Hematopoietic multipotent progenitor cell treated with erythropoietin and hydrocortisone succinate and interleukin-3 and kit ligand, for 15 days (in vitro differentiated cells): ENCODE measurements at places on chromosomes 7 and 10.

DNA sequence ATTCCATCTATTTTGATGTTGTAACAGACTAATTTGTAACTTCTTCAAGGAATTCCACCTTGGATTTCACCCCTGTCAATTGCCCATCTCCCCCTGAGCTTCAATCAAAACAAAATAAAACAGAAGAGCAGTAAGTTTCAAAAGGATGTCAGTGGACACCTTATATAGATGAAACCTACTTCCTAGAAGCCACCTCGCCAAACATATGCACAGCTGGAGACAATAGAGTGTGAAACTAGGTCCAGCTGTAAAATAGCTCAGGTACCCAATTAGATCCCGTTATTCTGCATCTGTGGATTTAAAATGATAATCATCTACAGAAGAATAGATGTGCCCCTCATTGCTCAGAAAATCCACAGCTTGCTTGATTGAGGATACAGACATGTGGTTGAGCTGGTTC lies 598.6 kb downstream of the SH2D4B start:
- no peak for DNase-seq

- DNase-seq = no peak
Observed at GRCh38 chr7:13991791-13992595, 2.5 kb upstream of the ETV1 start.

- DNase-seq = no peak
Observed at GRCh38 chr10:80580638-80581468, 43.2 kb downstream of the SH2D4B start.

GRCh38 chr10:77644557-77645243 lies 7.1 kb upstream of the KCNMA1 start:
- DNase-seq = no peak

- no peak for DNase-seq
Observed at GRCh38 chr10:7561985-7562384, 104.8 kb downstream of the ITIH5 start.

- no peak for DNase-seq
Observed at GRCh38 chr10:15411010-15411409, 39.9 kb upstream of the FAM171A1 start.

GRCh38 chr7:83599131-83599530 lies 49.8 kb downstream of the SEMA3E start:
- DNase-seq = no peak

DNA sequence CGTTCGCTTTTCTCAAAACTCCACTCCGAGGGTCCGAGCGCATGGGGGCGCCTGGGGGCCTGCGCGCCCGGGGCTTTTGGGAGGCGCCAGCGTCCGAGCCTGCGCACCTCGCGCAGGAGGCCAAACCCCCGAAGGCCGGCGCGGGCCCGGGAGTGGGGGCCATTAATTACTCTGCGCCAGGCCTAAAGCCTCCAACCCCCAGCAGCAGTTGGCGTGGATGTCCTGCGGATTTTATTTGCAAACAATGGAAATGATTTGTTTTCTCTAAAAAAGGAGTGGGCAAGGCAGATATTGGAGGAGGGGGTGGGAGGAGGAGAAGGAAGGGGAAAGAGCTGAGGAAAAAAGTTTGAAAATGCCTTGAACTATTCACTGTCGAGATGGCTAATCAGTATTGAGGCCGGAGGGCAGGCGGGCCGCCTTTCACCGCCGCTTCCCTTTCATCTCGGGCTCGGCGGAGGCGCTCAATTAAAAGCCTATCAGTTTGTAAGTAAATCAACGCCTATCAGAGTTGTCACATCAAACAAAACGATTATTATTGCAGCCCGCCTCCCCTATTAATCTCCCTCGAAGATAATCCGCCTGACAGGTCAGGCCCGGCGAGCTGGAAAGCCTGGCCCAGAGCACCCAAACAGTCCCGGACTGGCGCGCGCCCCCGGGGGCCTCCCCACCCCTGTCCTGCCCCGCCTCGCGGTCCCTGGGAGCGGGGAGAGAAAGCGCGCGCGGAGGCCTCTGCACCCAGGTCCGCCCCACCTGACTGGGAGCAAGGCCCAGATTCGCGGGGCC lies 3.4 kb upstream of the ZNF503 start:
- no peak for DNase-seq

GRCh38 chr10:93752761-93753160 lies 5.0 kb upstream of the LGI1 start:
- DNase-seq = no peak

DNA sequence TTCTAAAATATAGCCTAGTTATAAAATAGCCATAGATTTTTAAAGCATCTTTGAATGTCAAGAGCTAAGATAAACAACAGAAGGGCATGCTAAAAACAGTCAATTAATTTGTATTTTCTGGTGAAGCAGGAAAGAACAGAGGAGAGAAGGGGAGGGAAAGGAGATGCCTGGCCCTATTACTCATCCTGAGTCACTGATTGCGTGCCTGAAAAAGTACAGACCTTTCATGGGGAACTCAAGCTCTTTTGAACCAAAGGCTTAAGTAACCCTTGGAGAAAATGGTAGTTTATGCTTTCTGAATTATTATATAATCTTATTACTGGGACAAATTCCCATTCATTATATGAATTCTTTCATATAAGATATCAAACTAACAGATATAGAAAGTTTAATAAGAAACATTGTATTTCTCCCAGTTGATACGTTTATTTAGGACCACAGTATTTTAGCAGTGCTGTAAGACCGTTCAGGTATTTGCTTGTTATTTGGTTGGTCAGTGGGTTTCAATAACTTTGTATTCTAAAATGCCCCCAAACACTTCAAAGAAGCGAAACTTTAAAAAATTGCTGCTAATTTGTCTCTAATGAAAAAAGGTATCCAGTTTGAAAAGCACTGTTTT lies 151.3 kb downstream of the HGF start:
- no peak for DNase-seq

DNA sequence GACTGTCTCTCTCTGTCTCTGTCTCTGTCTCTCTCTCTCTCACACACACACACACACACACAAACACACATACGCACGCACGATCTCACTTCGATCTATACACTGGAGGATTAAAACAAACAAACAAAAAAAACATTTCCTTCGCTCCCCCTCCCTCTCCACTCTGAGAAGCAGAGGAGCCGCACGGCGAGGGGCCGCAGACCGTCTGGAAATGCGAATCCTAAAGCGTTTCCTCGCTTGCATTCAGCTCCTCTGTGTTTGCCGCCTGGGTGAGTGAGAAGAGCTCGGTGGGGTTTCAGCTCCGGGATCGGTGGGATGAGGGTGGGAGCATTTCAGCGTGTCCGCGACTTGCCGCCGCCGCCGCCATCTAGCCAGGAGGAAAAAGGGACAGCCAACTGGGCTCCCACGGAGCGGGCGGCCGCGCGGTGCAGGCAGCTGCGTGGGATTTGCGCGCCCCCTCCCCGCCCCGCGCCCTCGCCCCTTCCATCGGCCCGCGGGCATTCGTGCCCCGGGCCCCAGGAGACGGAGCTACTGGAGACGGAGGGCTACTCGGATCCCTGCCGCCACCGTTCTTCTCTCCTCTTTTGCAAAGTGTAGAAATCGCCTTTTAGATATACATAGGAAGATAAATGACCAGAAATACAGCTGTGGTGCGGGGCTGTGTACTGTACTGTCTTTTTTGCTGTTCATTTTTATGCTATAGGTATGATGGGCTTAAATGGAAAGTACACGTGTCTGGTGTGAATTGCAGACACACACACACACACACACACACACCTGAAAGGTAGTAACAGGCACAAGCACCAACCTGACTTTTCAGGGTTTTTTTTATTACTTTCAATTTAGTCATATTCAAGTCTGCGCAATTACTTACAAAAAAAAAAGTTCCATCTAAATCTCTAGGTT lies 581 bp downstream of the PTPRZ1 start:
- no peak for DNase-seq

DNA sequence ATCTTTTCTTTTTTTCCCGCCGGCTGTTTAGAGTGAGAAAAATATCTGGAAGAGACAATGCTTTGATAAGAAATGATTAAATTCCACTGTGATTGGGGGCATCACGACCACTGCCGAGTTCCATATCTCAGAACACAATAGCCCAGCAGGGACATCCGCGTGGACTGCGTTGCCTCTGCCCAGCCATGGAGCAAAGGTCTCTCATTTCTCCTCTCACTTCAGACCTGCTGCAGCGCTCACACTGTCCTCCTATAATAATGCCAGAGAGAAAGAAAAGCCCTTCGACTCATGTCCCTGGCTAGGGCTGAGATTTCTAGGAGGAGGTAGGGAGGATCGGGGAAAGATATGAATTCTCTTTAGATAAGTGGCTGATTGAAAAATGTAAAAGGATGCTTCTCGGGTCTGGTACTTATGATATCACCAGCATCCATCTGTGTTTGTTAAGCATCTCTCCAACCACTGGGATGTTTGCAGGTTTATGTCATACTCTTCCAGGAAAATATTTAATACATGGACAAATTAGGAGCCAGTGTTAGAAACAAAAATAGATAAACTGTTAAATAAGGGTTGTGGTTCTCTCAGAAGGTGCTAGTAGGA lies 472.9 kb upstream of the AKR1E2 start:
- DNase-seq = no peak

DNA sequence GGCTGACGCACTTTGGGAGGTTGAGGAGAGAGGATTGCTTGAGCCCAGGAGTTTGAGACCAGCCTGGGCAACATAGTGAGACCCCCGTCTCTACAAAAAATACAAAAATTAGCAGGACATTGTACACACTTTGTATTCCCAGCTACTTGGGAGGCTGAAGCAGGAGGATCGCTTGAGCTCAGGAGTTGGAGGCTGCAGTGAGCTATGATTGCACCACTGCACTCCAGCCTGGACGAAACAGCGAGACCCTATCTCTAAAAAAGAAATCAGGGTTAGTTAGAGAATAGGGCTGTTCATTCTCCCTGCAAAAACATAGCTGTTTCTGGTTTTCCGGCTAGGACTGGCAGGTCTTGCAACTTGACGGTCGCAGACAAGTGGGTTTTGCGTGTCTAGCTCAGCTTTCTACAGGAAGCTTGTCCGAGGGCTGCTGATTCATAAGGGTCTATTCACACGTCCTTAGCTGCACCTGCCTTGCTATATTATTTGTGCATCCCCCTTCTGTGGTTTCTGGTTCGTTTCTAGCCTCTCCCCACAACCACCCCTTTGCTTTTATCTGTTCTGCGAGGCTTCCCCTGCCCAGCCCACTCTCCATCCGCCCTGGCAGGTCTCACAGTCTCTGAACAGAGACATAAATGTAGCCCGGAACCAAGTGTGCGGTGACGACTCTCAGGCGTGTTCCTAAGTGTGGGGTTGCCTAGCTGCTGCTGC lies 10.7 kb downstream of the AMZ1 start:
- no peak for DNase-seq

DNA sequence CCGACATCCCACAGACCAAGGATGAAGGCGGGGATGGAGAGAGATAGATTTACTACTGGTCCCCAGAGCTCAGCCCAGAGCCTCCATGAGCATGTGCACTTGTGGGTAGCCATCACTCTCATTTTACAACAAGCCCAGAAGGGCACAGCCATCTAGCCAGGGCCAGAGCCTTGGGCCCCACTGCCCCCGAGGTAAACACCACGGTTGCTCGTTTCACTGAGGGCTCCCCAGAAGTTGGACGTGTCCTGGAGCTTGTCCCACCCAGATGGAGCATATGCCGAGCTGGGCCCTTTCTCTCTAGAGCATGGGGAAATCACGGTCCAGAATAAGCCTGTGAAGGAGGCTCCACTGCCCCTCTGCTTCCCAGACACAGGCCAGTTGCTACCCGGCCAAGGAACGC lies 9.0 kb upstream of the TMEM120A start:
- no peak for DNase-seq

- DNase-seq = no peak
Observed at GRCh38 chr7:2203766-2204300, 28.9 kb downstream of the MAD1L1 start.

DNA sequence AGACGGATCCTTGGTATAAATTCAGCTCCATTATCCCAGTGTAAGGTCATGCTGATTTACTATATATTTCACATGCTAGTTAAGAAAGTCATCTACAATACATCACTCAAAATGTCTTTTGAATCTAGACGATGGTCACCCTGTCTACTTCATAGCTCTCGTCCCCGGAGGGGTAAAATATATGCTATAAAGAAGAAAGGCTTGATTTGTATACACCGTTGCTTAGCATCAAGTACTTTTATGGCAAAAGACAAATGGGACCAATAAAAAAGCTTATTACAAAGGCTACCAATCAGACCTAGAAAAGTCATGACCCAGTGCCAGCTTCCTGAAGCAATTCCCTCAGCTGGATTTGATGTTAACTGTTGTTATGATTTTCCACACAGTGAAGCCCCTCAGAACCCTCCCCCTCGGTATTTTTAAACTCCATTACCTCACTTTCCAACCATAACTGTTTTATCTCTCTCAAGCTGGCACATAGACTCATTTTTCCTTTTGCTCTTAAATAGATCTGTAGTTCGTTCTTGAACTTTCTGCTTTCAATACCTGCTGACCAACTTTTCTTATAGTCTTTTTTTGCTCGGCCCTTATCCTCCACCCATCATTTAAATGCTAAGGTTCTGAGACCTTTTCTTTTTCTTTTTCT lies 104.9 kb downstream of the DOCK4 start:
- no peak for DNase-seq

GRCh38 chr10:45063591-45064231 lies 63.0 kb downstream of the ZNF22 start:
- DNase-seq = no peak

DNA sequence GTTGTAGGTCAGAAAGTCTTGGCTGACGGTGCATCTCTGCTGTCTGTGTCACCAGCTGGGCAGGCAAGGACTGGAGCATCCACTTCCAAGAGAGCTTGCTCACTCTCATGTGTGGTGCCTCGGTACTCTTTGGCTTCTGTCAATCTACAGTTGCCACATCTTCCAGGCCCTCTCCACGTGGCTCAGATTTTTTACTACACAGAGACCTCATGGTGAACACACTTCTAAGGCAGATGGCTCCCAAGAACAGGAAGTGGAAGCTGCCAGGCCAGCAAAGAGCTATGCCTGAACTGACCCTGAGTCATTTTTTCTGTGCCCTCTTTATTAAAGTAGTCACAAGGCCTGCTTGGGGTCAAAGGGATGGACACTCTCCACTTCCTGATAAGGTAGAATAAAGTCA lies 351.5 kb upstream of the AUTS2 start:
- DNase-seq = no peak

- DNase-seq = no peak
Observed at GRCh38 chr10:69750011-69750373, 51.7 kb upstream of the COL13A1 start.

- peak; percentile 36 for DNase-seq
Observed at GRCh38 chr10:110153396-110153795, 54.0 kb upstream of the MXI1 start.

DNA sequence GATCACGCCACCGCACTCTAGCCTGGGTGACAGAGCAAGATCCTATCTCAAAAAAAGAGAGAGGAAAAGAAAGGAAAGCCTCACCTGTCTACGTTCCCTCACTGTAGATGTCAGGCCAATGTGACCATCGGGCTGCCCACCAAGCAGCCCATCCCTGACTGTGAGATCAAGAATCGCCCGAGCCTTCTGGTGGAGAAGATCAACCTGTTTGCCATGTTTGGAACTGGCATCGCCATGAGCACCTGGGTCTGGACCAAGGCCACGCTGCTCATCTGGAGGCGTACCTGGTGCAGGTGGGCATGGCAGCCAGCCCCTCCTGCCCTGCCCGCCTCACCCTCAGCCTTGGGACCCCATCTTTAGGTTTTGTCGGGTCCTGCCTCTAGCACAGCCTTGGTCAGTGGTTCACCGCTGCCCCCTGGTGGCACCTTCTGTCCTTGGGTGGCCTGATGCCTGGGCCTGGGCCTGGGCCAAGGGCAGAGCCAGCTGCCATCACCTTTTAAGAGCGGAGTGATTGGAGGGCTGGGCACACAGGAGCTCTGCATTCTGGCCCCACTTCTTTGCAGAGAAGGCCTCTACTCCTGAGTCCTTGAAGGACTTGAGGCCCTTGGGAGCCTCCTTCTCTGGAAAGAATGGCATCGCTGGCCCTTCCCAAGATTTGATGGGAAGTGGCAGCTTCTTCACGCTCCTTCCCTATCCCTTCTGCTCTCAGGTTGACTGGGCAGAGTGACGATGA lies 14.4 kb upstream of the AHCYL2 start:
- peak; percentile 53 for DNase-seq
